Natural killer cell treated with Interleukin-12 subunit alpha and Interleukin-12 subunit beta and Interleukin-15 and Interleukin-18, amount 100 ng/mL, for 72 hours (primary cell): ENCODE measurements at places on chromosomes 5 and 9.

DNA sequence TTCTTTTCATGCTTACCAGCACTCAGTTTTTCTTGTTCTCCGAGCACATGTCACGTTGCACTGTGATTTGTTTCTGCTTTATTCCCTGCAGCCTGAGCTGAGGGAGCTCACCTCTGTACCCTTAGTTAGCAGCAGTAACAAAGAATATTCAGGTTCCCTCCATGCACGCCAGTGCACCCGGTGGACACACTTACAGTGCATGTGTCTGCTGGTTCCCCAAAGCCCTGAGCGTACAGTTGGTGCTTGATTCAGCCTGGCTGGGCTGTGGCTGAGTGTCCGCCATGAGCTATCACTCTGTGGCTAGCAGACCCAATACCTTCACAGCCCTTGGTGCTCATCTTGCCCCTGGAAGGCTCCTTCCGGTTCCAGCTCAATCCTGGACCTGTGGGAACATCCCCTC lies 93.5 kb downstream of the MVB12B start:
- no peak for DNase-seq

DNA sequence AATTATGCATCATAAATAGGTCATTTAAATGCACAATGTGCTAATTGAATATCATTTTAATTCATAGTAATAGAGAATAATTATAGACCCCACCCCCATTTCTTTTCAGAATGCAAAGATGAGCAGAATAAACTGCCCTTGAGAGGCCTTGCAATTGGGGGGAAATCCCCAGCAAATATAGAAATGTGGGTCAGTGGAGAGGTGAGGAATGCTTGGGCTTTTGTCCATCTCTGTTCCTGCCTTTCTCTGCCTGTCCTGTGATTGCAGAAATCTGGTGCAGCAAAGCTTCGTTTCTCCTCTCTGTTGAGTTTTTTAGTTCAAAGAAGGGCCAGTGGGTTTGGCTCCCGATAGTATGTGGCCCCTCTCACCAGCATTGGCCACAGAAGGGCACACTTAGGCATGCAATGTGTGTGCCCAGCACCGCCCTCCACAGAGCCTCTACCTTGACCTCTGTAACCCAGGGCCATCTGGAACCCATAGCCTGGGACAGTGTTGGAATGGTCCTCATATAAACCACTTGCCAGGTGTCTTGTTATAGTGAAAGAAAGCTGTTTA lies 164.2 kb downstream of the SEMA6A start:
- no peak for DNase-seq

GRCh38 chr5:72126796-72127195 lies 19.5 kb downstream of the MAP1B start:
- DNase-seq, result no peak

DNA sequence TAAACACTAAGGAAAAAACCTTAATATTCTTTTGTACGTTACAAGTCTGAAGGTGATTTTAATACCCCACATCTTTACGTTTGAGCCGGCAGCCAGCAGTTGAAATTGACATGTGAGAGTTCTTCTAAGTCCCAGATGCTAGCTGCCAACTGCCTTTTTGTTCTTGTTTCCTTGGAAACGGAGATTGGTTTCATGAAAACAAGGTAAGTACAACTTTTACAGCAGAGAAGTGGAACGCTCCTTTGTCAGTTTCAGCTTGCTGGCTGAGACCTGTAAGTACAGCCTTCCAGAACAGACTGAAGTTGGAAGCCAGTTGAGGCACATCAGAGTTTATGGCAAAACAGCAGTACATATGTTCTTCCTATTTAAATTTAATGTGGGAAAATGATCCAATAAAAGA lies 1018.4 kb upstream of the ARRDC3 start:
- no peak for DNase-seq

- no peak for DNase-seq
Observed at GRCh38 chr5:87241555-87241954, 26.1 kb upstream of the RASA1 start.

GRCh38 chr5:142754031-142754430 lies 16.1 kb upstream of the ARHGAP26 start:
- DNase-seq, result no peak

- DNase-seq, result no peak
Observed at GRCh38 chr5:7910738-7911428, 41.9 kb downstream of the MTRR start.

DNA sequence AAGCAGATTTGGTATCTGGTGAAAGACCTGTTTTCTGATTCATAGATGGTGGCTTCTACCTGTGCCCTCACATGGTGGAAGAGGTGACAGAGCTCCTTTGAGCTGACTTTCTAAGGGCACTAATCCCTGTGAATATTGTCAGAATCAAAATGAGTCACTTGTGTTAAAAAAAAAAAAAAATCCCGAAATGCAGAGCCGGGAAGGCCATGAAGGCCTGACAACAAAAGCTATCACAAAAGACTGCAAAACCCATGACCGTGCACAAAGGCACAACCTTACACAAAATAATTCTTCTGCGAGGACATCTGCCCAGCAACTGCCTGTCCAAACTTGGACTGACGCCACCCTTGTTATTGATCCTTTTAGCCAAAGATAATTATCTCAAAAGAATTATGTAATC lies 19.6 kb upstream of the UBTD2 start:
- DNase-seq, result no peak

- DNase-seq, result no peak
Observed at GRCh38 chr9:88990729-88991065, 571 bp upstream of the S1PR3 start.

DNA sequence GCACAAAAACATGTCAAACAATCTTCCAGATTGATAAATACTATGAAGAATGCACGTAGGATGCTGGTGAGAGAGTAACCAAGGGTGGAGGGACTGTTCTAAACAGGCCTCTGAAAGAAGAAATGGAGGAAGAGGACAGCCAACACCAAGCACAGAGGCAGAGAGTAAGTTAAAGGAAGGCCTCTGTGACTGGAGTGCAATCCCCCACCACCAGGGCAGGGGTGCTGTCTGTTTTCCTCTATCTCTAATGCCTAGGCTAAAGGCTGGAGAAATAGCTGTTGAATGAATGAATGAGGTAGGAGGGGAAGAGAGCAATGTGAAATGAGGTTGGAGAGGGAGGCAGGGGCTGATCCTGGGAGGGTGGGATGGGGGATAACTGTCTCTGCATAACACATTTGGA lies 88.9 kb downstream of the ANKRD55 start:
- DNase-seq, result no peak

GRCh38 chr5:43305948-43306565 lies 7.2 kb downstream of the HMGCS1 start:
- DNase-seq, result no peak

- no peak for DNase-seq
Observed at GRCh38 chr5:94422812-94423211, 195.6 kb downstream of the KIAA0825 start.

GRCh38 chr5:154653764-154654485 lies 101.3 kb upstream of the LARP1 start:
- no peak for DNase-seq

DNA sequence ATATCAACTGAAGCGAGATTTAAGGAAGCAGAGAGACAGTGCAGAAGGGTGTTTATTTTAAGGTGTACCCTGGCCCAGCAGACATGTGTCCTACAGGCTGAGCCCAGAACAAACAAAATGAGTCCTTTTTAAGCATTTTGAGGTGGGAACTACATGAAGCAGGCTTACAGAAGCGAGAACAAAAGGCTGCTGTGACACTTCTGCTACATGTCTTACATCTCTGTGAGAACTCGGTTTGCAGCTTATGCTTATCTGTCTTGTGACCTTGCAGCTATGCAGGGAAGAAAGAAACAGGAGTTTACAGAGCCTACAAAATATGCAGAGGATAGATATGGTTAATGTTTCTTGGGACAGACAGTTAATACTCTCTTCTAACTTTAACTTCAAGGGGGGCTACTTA lies 295.9 kb downstream of the CEMIP2 start:
- no peak for DNase-seq

GRCh38 chr5:71632168-71632567 lies 45.0 kb downstream of the MCCC2 start:
- no peak for DNase-seq

DNA sequence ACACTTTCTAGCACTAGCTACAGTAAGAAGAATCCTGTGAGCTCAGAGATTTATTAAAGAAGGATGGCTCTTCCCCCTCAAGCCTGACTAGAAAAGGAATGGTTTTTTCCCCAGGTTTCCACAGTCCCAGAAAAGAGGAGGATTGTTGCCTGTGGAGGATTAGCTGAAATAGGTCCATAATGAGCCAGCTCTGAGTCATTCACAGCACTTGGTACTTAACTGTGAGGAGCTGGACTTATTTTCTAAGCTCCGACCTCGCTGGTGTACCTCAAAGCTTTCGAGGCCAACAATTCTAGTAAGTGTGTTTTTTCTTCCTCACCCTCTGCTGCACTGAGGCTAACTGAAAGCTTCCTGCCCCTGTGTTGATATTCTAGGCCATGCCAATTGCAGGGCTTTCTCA lies 222.5 kb upstream of the IL12B start:
- no peak for DNase-seq

GRCh38 chr5:168553377-168554130 lies 24.4 kb downstream of the FBLL1 start:
- DNase-seq, result no peak

GRCh38 chr5:5155617-5156016 lies 15.5 kb downstream of the ADAMTS16 start:
- no peak for DNase-seq

DNA sequence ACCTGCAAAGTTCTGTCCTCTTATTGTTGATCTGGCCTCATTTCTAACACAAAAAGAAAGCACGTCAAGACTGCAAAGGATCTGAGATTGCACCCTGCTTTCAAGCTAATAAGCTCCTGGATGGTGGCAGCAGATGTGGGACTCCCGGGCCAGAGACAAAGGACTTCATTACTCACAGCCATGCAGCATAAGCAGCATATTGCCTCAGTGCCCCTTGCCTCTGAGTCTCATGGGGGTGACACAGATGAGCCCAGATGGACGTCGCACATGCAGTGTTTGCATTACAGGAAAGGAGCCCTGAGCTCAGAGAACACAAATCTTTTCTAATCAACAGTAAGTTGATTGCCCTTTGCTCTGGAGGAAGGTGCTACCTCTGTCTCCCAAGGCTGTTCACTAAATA lies 105.0 kb downstream of the SLC28A3 start:
- no peak for DNase-seq

- DNase-seq, result no peak
Observed at GRCh38 chr9:37960631-37961030, 56.7 kb upstream of the SLC25A51 start.

DNA sequence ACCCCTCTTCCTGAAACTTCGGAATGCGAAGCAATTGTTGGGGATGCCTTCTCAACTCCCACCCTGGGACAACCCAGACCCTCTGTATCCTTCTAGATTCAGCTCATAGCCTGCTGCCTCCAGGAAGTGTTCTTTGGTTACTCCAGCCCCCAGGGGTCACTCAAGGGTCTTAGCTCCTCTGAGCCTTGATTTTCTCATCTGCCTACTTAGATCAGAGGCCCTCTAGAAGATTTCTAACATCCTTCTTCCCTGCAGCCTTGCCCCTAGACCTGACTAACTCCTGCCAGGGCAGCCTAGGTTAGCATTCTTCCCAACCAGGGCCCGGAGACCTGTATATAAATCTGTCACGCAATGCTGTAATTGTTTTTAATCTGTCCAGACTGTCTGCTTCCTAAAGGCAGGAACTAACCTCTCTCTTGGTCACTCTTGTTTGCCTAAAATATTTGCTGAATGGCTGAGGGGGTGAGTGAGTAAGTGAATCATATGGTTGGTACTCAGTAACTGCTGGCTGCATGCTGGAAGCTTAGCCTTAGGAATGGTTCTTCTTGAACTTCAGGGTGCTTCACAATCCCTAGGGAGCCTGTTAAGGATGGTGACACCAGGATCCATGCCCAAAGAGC lies 8.2 kb downstream of the GALNT10 start:
- no peak for DNase-seq

DNA sequence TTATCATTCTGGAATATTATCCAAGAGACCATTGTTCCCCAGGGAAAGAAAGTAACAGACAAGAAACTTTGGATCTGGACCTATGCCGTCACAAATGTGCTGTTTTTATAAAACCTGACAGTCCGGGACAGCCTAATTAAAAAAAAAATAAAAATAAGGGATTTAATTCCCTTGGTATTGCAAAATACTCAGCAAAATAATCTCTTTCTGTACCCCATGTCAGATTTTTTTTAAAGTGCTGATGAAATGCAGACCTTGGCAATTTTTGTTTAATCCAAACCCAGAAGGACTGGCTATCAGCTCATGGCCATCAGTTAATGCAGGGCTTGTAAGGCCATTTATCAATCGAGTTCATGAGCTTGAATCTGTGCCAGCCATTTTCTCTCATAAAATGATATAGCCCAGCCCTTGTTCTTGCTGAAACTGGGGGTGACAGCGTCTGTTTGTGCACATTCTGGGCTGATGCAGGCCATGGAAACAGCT lies 162.7 kb upstream of the S1PR3 start:
- DNase-seq, result no peak

- DNase-seq, result no peak
Observed at GRCh38 chr9:28808042-28808441, 1234.8 kb upstream of the C9orf72 start.

DNA sequence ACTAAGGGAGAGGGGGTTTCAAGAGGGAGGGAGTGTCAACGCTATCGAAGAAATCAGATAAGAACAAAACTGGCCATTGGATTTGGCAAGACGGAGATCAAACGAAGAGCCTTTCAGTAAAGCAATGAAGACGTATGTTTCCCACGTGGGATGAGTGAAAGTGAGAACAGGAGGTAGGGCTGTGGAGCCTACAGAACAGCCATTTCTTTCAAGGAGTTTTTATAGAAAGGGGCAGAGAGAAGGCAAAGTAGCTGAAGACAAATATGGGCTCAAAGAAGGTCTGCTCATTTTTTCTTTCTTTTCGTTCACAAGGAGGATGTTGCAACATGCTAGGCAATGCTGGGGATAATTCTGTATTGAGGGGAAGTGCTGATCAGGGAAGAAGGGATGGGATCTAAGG lies 98.3 kb downstream of the SUSD1 start:
- DNase-seq, result no peak

DNA sequence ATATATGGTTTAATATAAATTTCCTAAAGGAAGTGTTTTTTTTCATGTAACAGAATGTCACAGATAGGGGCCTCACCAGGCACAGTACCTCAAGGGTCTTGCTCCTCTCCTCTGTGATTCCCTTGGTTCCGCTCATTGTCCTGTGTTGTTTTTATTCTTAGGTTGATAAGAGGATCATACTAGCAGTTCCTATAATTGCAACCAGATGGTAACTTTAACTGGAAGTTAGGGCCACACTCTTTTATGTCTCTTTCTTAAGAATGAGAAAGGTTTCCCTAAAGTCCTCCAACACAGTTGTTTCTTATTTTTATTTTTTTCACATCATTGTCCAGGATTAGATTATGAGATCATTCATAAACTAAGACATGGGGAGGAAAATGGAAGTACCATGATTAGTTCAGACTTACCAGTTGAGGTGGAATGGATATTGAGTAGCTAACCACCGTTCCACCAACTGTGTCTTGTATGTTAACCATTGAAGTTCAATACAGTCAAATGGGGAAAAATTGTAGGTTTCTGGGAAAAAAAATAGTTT lies 41.1 kb downstream of the FAM174A start:
- no peak for DNase-seq

- no peak for DNase-seq
Observed at GRCh38 chr9:86531971-86532640, 177.9 kb upstream of the TUT7 start.
